Osteoblast (primary cell): ENCODE measurements at places on chromosomes 5 and 9. TPM values are rescaled to one million over a fixed set of nuclear protein-coding genes. Genes with fewer than 3 reads are reported as not detected.

- no peak overlapping the region for H3K4me3 ChIP-seq
- H3K36me3 ChIP-seq = no peaks in the 10 kb centered on the region
- DNase-seq = peak; percentile 42
- H3K4me1 ChIP-seq = peaks cover 12% of the 10 kb centered on the region
- H3K27ac ChIP-seq = no peak overlapping the region
These were observed 549.9 kb upstream of the KLF4 start for GRCh38 chr9:108039493-108039892.

GRCh38 chr5:126855266-126855665, 78.3 kb downstream of the LMNB1 start:
- no peak overlapping the region for H3K4me3 ChIP-seq
- no peaks in the 10 kb centered on the region for H3K36me3 ChIP-seq
- H3K27me3 ChIP-seq = no peaks in the 10 kb centered on the region

- H3K4me1 ChIP-seq = peaks cover 19% of the 10 kb centered on the region
- DNase-seq = peak; percentile 97
- peaks cover 10% of the 10 kb centered on the region for H3K27me3 ChIP-seq
- H3K36me3 ChIP-seq = no peaks in the 10 kb centered on the region
- H3K27ac ChIP-seq = peak overlapping the region; percentile 34
These were observed 27.7 kb downstream of the LHX6 start for GRCh38 chr9:122200960-122201595.

LCNL1 gene
- 4.4 and 5.4 TPM in 2 replicates for total RNA-seq

NKD2 gene
- total RNA-seq = under 0.01 TPM in 1 of 2 replicates, not detected in the other
